ENCODE measurements at places on chromosomes 6 and 20.

DNA sequence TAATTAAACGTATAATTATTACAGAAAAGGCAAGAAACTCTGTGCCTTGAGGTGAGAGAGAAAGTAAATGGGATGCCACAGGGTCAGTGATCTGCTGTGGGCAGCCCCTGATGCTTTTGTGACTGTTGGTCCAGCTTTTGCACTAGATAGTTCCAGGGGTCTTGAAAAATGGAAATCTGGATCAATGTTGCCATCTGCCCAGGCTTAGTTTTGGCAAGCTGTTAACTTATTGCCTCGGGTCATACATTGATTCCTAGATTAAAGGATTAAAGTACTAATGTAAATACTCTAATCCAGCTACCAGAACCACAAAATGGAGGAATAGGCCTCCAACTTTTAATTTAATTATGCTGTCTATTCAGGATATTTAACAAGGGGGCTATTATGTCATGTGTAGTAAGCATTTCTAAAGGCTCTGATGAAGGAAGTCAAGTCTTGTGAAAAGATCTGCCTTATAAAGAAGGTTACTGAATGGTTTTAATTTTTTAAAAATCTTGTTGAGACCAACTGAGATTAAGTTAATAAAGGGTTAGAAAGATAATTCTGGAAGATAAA, 376.0 kb upstream of the HS3ST5 start:
- DNase-seq, result no peak

DNA sequence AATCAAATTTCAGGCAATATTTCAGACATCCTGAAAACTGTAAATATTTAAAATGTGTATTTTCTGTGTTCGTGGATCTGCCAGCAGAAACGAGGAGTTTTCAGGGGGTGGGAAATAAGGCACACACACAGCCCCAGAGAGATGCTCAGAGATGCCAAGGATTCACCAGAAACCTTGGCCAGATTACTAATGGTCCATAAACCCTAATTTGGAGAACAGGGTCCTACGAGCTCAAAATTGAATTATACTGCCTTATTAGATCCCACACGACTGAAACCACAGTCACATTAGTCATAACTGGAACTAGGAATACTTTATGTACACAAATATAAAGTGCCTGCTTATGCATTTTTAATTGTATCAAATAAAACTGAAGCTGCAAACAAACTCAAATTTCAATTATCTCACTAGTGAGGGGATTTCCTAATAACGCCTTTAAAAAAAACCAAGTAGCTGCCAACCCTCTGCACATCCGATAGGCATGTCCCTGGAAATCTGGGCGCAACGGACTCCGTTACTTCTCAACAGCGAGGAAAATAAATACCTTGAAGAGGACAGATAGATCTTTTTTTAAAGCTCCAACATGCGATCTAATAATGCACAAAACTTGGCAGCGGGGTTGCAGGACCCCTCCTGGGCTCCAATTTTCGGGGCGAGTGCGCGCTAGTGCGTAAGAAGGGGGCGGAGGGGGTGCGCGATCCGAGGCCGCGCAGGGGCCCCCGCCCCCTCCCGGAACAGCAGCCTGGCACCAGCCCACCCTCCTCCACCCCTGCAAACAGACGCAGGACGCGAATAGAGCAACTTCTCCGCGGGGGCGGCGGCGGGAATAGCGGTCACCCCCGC, 897 bp downstream of the CHD6 start:
- DNase-seq, result no peak

DNA sequence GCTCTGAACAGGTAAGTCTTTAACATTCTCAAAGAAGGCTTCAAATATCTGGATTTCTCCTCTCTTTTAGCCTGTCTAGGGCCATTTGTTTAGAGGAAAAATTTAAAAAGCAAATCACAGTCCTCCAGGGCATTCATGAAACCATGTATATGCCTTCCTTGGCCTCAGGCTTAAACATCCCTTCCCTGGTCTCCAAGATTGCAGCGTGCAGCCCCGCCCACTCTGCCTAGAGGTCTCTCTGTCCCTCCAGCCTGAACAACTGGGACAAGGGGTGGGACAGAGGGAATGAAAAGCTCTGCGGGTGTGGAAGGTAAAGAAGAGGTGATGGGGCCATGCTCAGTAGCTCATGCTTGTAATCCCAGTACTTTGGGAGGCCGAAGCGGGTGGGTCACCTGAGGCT, 9.8 kb upstream of the CBFA2T2 start:
- DNase-seq, result no peak

GRCh38 chr6:78324213-78324612, 543.1 kb upstream of the IRAK1BP1 start:
- DNase-seq, result no peak

DNA sequence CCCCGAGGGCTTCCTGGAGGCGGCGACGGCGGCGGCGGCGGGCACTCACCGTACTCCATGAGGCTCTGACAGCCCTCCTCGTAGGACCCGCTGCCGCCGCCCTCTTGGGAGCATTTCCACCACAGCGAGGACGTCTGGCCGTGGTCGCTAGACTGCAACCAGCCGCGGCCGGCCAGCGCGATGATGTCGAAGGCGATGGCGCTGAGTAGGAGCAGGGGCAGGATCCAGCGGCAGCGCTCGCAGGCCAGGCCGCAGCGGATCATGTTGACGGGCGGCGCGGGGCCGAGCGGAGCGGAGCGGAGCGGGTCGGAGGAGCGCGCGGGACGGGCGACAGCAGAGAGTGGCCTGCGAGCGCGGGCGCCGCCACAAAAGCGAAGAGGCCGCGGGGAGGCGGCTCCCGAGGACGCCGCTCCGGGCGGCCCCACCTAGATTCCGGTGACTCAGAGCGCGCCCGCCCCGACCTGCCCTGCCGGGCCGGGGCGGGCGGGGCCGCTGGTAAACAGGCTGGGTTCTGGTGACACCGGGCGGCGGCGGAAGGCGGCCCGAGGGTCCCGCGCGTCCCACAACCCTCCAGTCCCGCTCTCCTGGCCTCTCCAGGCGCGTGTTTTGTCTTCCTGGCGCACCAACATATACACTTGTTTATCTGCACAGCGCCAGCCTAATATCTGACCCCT, at the start of gene PERP:
PERP (minus strand) TSS at position 342 of the 674 bp plus-strand sequence; CDS start at position 263, 79 bp downstream.
- DNase-seq, result no peak

DNA sequence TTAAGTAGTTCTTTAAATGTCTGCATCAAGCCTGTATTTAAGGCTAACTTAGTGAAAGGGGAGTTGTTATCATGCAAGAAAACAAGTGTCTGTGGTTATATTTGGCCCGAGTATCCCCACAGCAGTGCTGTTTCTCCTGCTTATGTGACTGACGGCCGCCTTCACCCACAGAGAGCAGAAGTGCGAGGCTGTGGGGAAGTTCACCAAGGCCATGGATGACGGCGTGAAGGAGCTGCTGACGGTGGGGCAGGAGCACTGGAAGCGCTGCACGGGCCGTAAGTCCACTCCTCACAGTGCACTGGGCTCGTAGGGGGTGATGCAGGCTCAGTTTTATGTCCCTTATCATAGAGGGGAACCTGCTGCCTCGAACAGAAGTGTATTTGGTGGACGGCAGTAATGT, 53.2 kb upstream of the SYNJ2 start:
- DNase-seq, result no peak

GRCh38 chr20:33719989-33720709, at the start of gene PXMP4:
TSS of gene PXMP4 (minus strand) at chr20:33720310. CDS start at chr20:33720207, 103 bp downstream.
- peak; percentile 85 for DNase-seq

- no peak for DNase-seq
These were observed 120.3 kb upstream of the LGSN start for GRCh38 chr6:63440057-63440456.

DNA sequence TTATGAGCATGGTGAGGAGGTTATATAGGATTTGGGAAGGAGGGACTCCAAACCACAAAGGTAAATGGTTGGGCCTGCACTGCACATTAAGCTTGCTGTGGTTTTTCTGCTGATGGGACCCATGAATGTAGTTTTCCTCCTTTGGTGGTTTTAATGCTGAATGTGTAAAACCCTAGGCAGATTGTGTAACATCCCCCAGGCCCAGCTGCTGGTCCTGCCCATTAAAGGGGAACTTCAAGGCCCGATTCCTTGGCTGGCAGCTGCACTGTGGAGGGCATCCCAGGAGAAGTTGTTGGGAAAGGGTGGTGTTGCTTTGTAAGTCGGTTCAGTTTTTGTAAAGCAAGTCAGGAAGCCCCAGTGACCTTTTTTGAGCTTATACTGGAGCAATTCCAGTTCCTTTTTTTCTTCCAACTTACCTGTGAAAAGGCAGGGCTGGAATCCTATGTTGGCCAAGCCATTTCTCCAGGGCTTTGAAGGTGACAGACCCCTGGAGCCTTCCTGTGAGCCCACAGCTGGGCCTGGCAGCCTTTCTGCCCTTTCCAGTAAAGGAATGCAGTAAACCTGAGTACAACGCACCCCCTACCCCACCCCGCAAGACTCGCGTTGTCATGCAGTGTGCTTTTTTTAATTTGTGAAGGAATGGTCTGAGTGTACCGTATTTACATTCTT, 43.1 kb upstream of the NAA20 start:
- no peak for DNase-seq

DNA sequence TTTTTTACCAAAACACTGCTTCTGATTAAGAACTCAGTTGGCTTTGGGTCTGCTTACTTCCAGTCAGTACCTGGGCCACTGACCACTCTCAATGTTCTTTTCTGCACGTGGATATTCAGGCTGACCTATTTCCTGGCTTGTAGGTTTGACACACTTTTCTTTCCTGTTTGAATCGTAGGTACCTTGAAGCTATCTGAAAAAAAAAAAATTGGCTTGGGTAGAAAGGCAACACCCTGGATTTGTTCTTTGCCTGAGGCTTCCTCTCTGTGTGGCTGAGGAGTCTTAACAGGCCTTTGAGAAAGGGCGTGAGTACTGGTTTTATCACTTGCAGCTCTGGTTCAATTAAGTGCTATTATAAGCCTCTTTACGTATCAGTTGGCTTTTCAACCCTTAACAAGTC, 60.6 kb upstream of the IL20RA start:
- no peak for DNase-seq

DNA sequence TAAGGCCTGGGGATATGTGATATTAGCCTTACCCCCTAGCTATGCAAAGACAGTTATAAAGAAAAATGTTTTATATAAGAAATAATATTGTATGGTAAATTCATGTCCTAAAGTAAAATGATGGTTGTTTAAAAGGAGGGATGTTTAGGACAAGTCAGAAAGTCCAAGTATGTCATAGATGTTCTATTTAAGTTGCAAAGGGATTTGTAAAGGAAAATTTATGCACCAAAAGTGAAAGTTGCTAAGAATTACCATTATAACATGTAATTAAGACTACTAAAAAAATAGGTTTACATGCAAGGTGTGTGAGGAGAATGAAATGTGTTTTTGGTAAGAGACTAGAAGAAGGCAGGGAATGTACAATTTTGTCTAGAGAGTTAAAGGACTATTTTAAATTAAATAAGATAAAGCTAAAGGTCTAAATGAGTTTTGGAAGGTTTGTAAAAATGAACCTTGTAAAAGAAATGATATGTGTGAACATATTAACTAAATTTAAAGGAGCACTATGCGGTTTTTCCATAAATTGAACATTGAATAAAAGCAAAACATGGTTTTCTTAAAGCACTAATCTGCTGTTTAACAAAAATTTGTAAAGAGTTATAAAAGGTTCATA, 22.7 kb upstream of the GOPC start:
- DNase-seq, result no peak

DNA sequence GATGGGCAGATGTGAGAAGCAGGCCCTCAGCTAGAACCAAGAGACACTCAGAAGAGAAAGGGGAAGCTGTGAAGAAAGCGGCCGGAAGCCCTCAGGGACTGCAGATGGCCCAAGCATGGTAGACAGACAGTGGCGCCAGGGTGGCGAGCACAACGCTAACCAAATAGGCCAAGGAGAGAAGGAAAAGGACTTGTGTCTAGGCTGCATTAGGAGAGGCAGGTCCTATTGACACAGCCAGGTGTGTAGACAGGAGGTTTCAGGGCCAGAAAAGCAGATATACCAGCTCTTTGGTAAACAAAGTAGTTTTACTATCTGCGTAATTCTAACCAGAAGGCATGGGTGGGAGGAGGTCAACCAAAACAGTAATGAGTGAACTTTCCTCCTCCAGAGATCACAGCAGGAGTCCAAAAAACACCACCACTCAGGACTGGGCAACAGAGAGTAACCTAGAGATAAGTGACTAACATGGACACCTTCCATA, 15.8 kb upstream of the MAP7 start:
- DNase-seq, result no peak

DNA sequence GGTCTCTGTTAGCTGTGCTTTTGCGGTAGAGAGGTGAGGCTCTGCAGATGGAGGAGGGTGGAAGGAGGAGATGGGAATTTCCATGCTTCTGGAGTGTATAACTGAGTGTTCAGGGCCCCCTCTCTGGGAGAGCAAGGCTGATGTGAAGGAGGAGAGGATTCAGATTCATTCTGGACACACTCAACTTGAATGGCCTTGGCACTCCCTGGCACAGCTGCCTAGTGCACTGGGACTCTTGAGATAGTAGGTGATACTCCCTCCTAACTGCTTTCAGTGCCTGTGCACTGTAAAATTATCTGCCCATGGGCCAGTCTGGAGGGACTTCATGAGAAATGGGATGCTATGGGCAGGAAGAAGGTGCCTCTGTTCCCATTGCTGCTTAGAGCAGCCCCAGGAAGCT, 54.2 kb upstream of the MYL9 start:
- DNase-seq, result no peak
